ENCODE measurements at places on chromosomes 1 and 21. TPM values are rescaled to one million over a fixed set of nuclear protein-coding genes. Genes with fewer than 3 reads are reported as not detected.

- no peak for DNase-seq
Measured at GRCh38 chr1:32798191-32798590, 19.0 kb downstream of the YARS1 start.

- peak; percentile 53 for DNase-seq
Measured at GRCh38 chr1:202964791-202965410, 2.2 kb downstream of the CYB5R1 start.

DNA sequence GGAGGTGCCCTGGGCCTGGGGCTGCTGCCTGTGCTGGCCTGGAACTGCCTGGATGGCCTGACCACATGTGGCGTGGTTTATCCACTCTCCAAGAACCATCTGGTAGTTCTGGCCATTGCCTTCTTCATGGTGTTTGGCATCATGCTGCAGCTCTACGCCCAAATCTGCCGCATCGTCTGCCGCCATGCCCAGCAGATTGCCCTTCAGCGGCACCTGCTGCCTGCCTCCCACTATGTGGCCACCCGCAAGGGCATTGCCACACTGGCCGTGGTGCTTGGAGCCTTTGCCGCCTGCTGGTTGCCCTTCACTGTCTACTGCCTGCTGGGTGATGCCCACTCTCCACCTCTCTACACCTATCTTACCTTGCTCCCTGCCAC lies 1.8 kb downstream of the GPR3 start:
- no peak for DNase-seq

GRCh38 chr1:10507111-10507879 lies 32.5 kb downstream of the PEX14 start:
- peak; percentile 61 for DNase-seq

DNA sequence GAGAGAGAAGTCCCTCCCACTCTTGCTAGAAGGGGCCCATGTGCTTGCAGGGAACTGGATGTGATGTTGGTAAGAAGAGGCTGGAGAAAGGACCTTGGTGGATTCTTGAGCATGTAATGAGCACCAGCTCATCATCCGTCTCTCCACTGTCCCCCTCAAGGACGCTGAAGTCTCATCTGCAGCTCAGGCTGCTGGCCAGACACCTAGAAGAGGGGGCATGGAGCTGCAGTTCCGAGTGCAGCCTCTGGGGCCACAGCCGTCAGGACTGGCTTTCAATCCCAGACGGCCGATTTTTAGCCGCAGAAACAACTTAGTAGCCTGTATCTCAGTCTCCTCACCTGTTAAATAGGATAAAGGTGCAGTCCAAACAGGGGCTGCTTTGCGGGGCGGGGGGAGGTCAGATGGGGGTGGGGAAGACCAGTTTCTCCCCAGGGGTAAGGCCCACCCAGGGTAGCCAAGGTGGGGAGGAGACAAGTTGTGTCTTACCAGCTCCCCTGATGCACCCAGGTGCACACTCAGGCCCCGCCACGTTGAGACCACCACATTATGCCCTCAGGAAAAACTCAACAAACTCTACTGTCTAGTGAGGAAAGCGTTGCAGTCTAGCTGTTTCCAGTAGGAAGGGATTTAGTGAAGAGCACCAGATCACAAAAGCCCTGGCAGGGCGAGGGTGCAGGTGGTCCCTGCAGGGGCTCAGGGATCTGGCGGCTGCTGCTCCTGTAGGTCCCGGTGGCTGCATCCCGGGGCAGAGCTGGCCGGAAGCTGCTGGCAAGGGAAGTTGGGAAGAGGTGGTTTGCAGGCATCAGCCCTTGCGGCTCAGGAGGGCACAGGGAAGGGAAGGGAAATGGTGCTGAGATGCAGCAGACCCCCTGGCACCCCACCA lies 29.5 kb downstream of the LDLRAP1 start:
- DNase-seq: peak; percentile 77

DNA sequence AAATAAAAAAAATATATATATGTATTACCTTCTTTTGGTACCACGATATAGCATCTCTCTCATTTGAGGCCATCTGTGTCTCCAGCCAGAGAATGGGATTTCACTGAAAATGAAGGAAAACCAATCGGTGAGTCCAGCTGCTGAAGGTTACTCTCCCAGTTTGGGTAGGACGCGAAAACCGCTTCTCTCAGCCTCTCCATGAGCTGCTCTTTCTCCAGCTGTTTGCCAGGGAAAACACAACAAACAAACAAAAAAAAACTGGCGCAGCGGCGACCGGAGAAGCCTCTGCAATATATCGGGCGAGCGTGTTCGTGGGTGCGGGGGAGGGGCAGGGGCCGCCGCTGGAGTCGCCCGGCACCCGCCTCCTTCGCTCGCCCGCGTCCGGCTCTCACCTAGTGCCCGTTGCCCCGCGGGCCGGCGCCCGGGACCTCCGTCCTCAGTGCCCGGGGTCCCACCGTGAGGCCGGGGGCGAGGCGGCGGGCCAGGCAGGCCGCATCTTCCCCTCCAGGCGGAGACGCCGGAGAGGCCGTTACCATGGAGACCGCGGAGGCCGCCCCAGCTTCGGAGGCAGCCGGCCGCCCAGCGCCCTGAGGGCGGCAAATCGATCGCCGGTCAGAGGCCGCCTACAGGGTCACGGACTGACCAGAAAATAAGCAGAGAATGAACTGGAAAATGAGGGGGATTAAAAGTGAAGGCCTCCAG lies 504 bp downstream of the PHTF1 start:
- peak; percentile 82 for DNase-seq

DNA sequence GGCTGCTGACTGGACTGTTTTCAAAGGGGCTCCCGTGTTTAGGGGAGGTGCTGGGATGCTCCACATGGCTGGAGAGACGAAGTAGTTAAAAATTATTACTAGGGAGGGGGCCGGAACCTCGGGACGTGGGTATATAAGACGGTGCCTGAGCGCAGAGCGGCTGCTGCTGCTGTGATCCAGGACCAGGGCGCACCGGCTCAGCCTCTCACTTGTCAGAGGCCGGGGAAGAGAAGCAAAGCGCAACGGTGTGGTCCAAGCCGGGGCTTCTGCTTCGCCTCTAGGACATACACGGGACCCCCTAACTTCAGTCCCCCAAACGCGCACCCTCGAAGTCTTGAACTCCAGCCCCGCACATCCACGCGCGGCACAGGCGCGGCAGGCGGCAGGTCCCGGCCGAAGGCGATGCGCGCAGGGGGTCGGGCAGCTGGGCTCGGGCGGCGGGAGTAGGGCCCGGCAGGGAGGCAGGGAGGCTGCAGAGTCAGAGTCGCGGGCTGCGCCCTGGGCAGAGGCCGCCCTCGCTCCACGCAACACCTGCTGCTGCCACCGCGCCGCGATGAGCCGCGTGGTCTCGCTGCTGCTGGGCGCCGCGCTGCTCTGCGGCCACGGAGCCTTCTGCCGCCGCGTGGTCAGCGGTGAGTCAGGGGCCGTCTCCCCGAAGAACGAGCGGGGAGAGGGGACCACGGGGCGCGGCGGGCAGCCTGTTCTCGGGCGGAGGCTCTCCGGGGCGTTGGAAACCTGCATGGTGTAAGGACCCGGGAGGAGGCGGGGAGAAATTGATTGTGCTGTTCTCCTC lies at the start of gene CHODL:
CHODL (plus strand) TSS at position 163 of the 793 bp plus-strand sequence; CDS start at position 554, 391 bp downstream.
- no peak for DNase-seq

- no peak for DNase-seq
Measured at GRCh38 chr1:115842948-115843347, 2.0 kb upstream of the NHLH2 start.

DNA sequence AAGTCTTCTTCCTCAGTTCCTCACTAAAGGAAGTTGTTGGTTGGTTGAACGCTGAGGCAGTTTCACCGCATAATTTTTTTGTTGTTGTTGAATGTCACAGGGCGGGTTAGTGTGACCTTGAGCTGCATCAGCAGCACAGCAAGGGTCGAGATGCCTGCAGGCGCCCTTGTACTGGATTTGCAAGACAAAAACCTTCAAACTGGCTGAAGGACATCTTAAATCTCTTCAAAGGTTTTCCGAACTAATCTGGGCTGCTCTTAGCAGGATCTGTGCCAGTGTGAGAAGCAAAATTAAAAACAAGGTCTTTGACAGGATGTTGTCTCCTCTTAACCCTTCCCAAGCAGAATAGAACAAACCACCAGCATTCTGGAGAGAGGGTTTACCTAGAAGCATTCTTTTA lies 59.4 kb downstream of the NRIP1 start:
- DNase-seq: no peak

- no peak for DNase-seq
Measured at GRCh38 chr1:162391790-162392563, 10.4 kb downstream of the C1orf226 start.

DNA sequence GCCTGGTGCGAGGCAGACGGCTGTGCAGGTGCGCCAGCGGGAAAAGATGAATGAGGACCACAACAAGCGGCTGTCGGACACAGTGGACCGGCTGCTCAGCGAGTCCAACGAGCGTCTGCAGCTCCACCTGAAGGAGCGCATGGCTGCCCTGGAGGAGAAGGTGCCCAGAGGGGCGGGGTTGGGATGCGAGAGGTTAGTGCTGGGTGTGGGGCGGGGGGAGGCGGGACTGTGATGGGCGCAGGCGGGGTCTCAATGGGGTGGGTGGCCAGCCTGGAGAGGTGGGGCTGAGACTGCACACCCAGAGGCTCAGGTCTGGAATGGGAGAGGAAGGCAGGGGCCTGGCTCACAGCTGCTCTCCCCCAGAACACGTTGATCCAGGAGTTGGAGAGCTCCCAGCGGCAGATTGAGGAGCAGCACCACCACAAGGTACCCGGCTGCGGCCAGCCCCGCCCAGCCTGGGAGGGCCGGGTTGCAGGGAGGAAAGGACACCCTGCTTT lies 22.3 kb downstream of the PPFIA4 start:
- no peak for DNase-seq

DNA sequence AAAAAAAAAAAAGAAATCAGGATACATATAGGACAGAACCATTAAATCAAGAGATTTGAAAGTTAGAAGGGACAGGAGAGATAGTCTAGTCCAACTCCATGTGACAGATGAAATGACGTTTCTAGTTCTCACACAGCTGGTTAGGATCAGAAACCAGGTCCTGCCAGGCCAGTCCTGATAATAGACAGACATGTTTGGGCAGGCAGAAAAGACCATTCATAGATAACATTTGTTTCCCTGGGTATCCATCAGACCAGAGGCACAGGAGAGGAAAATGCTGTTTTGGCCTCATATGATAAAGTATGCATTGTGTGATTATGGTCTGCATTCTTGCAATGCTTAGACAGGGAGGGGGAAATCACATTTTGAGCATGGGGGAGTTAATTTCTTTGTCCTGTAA lies 29.3 kb downstream of the ZBTB8B start:
- no peak for DNase-seq

- no peak for DNase-seq
Measured at GRCh38 chr1:39295901-39296300, 91.4 kb downstream of the MACF1 start.

DNA sequence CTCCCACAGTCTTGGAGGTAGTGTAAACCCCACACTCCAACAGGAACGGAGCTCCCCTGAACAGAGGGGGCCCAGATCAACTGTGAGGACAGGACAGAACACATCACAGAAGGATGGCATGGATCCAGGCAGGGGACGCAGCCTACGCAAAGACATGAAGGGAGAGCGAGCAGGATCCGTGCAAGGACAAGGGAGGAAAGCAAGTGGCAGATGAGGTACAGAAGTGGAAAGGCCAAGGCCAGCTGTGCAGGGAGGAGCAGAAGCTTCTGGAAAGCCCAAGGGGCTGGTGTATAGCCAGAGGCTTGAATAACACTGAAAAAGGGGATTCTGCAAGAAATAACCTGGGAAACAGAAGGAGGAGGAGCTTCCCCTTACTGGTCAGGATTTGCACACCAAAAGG lies 81.2 kb downstream of the SIPA1L2 start:
- DNase-seq: no peak

- DNase-seq: no peak
Measured at GRCh38 chr21:42777757-42778344, 101.5 kb downstream of the WDR4 start.

DNA sequence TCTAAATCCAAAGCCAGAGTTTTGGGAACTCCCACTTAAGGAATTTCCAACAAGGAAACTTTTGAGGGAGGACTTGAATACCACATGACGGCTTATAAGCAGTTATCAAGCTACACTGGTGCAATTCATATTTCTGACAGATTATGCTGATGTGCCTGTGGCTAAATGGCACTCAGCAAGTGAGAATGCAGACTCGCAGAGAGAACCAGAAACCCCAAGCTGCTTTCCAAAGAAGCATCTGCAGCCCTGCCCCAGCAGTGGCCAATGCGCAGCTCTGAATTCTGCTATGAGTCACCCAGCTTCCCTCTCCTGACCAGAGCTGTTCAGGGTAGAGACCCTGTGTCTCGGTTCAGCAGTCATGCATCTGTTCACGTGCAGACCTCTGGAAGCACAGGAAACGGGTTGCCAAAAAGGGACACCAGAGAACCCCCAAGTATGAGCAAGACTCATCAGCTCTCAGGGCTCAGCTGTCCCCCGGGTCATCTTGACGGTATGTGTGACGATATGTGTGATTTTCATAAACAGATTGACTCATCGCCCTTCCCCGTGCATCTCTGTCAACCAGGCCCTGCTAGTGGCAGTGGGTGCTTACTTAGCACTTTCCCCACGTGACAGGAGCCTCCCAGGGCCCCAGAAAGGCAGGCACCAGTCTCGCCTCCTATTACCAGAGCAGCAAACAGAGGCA lies 76.3 kb downstream of the ITPKB start:
- DNase-seq: peak; percentile 85

DNA sequence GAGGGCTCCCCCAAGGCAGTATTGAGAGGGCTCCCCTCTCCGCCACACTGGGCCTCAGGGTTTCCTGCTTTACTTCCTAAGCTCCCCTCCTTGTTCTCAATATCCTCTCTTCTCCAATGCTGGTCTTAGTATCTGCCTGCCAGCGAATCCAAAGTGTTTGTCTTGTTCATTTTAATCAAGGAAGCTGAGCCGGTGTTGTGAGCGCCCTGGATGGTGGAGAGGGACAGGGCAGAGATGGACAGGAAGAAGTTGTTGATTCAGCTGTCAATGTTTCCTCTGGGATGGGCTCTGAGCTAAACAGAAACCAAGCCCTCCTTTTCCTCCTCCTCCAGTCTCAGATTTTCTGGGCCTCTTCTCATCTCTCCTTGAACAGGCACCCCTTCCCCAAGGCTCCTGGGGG lies 5.4 kb downstream of the OLFML3 start:
- DNase-seq: no peak

GRCh38 chr1:155198547-155198906 lies 9.2 kb downstream of the THBS3 start:
- DNase-seq: no peak

- DNase-seq: no peak
Measured at GRCh38 chr1:18599086-18599485, 31.6 kb upstream of the PAX7 start.

DNA sequence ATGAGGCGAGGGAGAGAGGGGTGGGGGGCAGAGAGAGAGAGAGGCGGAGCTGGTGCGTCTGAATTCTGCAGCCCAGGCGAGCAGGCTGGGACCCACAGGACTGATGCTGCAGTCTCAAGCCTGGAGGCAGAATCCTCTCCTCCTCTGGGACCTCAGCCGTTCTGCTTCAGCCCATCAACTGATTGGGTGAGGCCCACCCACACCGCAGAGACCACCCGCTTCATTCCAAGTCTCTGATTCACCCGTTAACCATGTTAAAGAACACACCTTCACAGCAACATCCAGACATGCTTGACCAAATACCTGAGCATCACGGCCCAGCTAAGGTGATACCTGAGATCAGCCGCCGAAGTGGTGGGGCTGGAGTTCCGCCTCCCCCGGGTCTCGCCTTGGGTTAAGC lies 147.8 kb downstream of the NPHP4 start:
- DNase-seq: no peak

OR2T29 gene
- total RNA-seq: not detected

FOXO6 gene
- total RNA-seq: 1.7 TPM

TMCO4 gene
- total RNA-seq: 2.3 TPM

MTMR11 gene
- 1.0 TPM for total RNA-seq

LDLRAD1 gene
- not detected for total RNA-seq

MRPL24 gene
- total RNA-seq: 112 TPM

OR2T2 gene
- total RNA-seq: not detected

OR2L5 gene
- total RNA-seq: not detected

CRP gene
- 0.30 TPM for total RNA-seq

PTPN7 gene
- 0.40 TPM for total RNA-seq

PDZK1IP1 gene
- 0.52 TPM for total RNA-seq
